ENCODE measurements at places on chromosomes 16 and 17. TPM values are rescaled to one million over a fixed set of nuclear protein-coding genes. Genes with fewer than 3 reads are reported as not detected.

The OR2C1 gene
- total RNA-seq: 0.17 TPM

The ZFP90 gene
- 27.6 TPM for total RNA-seq

The HBQ1 gene
- total RNA-seq: not detected

The ZNF276 gene
- 10.6 TPM for total RNA-seq

The SDR42E1 gene
- 0.38 TPM for total RNA-seq

The CCDC92B gene
- not detected for total RNA-seq

The CREBBP gene
- 7.6 TPM for total RNA-seq

The NEUROD2 gene
- total RNA-seq: not detected

The ATMIN gene
- total RNA-seq: 41.5 TPM

The CDH8 gene
- total RNA-seq: 3.0 TPM

The MYOCD gene
- 0.06 TPM for total RNA-seq

DNA sequence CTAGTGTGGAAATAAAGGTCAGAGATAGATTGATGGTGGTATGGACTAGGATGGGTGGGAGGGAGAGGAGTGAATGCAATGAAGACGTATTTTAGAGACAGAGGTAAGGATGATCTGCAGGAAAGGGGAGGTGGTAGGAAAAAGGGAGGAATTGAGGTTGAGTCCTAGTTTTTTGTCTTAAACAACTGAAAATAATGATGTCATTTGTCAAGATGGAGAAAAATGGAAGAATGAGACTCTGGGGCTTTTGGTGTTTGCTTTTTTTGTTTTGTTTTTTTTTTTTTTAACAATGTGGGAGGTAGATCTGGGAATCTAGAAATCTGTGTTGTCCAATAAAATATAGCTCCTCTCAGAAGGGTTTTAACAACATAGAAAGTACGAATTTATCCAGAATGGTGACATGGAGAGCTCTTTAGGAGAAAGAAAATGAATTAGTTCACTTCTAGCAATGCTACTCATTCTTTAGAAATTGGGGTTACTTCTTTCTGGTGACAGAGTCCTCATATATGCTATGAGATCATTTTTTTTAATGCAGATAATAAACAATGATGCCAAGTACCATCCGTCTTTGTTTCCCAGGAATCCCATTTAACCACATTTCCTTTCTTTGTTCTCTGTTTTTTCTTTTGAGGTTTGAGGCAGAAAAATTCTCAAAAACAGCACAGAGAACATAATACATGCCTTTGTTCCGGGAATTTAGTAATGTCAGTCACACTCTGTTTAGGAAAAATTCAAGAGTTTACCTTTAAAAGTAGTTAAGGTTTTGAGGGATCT lies 225.3 kb upstream of the COX10 start:
- DNase-seq: no peak

- no peak for DNase-seq
Measured at GRCh38 chr17:47281216-47281615, 27.6 kb downstream of the ITGB3 start.

GRCh38 chr17:58960068-58960467 lies 146.6 kb downstream of the TRIM37 start:
- DNase-seq: peak; percentile 66

DNA sequence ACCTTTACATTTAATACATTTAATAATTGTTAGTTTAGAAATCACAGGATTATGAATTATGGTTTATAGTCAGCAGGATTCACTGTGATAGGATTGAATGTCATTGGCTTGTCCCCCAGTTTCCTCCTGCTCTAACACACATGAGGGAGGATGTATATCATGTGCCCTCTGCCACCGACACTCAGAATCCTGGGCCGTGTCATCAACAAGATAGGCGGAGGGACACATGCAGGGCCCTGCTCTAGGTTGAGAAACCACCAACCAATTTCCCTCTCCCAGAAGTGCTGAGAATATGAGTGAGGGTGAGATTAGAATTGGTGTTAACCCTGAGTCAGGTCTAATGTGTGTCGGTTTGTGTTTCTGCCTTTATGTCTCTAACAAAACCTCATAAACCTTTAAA lies 85.1 kb downstream of the CES1 start:
- DNase-seq: no peak

DNA sequence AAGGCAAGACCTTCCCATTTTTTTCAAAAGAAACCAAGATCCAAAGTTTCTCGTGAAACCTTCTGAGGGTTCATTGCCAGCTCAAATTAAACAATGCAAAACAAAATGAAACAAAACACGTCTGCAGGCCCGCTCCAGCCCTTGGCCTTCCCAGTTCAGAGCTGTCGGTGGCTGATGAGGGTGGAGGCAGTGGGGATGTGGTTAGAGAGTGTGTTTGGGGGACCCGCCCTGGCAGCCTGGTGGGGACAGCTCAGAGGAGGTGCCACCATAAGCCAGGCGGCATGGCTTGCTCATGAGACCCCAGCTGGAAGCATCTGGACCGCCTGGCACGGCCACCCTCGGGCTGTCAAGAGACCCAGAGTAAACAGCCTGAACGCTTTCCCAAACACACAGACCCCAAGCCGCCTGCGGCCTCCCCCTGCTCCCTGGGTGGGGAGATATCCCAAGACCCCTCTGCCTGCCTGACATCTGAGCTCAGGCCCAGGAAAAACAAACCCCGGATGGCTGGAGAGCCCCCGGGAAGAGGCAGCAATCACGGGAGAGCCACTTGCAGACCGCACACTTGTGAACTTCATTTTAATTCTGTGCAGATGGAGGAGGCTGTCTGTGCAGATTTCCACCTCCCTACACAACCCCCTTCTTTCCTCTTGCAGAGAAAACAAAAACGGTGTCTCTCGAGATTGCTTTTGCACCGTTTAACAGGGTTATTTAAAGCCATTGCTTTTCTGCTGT lies 35.4 kb upstream of the LITAF start:
- no peak for DNase-seq

DNA sequence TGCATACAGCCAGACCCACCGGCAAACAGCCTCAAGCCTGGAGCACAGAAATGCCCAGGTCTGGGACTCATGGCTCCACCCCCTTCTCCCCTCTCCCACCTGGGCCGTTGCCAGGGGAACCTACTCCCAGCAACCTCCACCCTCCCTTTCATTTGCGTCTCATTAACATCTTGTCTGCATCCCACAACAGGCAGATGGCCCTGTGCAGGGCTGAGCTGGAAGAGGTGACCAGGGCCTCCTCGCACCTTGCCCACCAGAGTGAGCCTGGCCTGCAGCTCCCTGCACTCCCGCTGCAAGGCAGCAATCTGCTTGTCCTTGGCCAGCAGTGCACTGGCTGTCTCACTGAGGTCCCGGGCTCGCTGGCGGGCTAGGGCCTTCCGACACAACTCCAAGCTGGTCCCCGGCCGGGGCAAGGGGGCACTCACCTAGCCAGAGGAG lies 3.3 kb downstream of the TSPOAP1 start:
- no peak for DNase-seq

DNA sequence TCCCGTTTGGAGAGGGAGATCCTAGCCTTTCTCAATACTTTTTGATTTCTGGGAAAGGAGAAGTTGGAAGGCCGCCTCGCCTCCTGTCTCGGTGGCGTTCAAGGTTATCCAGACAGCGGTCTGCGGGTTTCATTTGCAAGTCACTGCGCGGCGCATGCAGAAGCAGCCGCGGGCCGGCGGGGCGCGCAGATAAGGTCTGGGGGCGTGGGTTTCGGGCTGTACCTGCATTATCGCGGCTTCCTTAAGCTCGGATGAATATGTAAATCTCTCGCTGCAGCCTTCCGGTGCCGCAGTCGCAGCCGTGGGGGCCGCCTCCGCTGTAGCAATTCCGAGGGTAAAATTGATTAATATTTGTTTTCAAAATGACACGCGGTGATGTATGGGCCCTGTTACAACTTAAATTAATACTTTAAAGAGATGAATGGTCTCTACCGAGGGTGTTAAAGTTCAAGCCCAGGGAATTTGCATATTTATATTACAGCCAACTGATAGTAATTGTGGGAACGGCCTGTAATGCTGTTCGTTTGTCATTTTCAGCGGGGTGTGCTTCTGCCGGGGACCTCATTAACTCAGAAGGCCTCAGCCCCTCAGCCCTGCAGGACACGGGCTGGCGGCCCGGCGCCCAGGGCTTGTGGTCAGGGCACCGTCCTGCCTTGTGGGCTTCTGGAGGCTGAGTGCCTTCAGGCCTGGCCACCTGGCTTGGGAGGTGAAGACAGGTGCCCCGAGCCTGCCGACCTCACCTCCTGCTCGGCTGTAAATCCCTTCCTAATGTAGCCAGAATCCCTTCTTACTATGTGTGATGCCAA lies 99.4 kb downstream of the CYLD start:
- DNase-seq: no peak

DNA sequence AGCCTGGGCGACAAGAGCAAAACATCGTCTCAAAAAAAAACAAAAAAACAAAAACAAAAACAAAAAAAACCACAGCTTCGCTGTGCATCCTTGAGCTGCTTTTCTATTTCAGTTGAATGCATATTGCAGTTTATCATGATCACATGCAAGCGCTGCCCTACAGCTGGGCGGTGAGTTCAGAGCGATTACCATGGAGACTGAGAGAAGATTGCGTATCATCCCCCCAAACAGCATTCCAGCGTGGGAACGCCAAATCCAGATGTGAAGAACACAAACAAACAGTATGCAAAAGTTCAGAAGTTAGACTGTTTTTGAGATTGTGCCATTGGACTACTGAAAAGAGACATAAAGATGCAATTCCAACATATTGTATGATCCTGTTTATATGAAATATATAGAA lies 15.1 kb upstream of the SLC52A1 start:
- DNase-seq: no peak

GRCh38 chr16:27980076-27980775 lies 83.3 kb downstream of the GSG1L start:
- DNase-seq: no peak

- peak; percentile 87 for DNase-seq
Measured at GRCh38 chr16:30407102-30407803, at the start of gene ZNF771. ZNF771 (plus strand) TSS chr16:30407606; CDS start chr16:30408054, 448 bp downstream.

- no peak for DNase-seq
Measured at GRCh38 chr16:69860233-69861231, 90.6 kb upstream of the CLEC18A start.

DNA sequence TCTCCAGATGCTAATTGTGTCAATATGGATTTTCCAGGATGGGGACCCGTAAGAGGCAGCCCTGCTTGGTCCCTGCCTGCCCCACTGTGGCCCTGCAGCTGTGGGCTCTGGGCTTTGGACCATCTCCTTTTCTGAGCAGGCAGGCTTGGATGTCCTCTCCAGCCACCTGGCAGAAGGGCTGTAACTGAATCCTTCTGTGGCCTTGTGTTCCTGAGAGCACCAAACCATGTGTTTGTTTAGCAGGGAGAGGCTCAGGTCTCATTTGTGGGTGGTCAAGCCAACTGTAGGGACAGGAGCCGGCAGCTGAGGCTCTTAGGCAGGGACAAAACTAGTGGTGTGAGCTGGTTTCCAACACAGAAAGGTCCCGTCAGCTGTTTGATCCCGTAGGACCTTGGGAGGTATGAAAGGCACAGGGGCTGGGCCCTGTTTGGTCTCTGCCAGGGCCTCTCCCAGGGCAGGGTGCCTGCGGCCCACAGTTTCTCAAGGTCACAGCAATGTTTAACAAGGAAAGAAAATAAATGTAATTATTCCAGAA lies 18.5 kb downstream of the SEC14L5 start:
- no peak for DNase-seq

DNA sequence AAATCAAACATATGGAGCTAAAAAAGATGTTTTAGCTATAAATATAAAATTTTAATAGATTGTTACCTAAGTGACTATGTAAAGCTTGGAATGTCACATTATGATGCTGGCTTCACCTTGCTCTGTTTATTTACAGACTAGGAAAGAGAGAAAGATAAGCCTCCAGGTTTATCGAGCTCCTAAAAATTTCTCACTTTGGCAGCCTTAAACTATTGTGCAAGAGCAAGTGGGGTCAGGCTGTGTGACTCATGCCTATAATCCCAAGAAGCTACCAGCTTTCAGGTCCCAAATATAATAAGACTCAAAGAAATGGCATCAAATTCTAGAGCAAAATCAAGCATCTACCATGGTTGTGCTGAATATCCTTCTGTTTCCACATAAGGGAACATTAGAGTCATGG lies 34.3 kb upstream of the PRSS54 start:
- peak; percentile 32 for DNase-seq

DNA sequence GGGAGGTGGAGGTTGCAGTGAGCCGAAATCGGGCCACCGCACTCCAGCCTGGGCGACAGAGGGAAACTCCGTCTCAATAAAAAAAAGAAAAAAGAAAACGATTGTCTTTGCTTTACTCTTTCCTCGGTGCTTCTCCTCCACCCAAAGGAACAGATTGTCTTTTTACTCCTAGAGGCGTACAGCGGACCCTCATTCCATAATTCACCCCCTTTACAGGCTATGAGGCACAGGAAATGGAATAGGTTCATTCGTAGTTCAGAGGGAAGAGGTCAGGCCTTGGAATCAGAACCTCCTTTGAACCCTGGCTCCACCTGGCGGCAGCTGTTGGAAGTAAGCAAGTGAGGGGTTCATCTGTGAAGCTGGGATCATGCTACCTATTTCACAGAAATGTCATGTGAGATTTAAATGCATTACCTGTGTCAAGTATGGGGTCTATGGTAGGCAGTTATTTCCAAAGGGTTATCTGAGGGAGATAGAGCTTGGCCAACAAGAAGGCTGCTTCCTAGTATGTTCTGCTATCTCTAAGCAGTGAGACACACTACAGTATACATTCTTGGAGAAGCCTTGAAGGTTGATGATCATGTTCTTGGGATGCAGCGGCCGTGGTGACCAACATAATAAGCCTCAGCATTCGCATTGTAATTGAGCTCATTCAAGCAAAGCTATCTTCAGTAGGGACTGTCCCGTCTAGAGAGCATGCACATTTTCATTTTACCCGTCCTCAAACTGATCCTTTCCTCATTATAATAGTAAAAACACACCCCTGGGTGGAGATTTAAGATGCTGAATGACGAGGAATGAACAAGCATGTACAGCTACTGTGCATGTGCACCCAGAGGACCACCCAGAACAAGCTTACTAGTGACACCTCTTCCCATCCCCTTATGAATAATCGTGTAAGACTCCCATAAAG lies 18.7 kb upstream of the ZNF689 start:
- peak; percentile 74 for DNase-seq

DNA sequence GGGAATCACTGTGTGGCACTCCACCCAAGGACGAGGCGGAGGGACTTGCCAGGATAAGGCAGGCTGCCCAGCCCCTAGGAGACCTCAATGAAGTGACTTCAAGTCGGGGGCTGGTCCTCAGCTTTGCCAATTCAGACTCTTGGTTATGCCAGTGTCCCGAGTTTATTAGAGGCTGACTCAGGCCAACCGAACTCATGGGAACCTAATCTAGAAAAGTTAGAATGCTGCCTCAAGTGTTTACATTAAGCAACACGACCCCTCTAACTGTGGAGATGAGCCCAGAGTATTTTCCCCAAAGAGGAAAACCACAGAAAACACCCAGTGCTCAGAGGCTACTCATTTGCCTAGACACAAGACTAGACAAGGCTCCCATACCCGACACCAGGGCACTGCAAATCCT lies 1.1 kb upstream of the TEKT3 start:
- no peak for DNase-seq

GRCh38 chr17:63840591-63841349 lies 1.7 kb downstream of the SMARCD2 start:
- DNase-seq: no peak
